ENCODE measurements at places on chromosomes 6 and 20.

DNA sequence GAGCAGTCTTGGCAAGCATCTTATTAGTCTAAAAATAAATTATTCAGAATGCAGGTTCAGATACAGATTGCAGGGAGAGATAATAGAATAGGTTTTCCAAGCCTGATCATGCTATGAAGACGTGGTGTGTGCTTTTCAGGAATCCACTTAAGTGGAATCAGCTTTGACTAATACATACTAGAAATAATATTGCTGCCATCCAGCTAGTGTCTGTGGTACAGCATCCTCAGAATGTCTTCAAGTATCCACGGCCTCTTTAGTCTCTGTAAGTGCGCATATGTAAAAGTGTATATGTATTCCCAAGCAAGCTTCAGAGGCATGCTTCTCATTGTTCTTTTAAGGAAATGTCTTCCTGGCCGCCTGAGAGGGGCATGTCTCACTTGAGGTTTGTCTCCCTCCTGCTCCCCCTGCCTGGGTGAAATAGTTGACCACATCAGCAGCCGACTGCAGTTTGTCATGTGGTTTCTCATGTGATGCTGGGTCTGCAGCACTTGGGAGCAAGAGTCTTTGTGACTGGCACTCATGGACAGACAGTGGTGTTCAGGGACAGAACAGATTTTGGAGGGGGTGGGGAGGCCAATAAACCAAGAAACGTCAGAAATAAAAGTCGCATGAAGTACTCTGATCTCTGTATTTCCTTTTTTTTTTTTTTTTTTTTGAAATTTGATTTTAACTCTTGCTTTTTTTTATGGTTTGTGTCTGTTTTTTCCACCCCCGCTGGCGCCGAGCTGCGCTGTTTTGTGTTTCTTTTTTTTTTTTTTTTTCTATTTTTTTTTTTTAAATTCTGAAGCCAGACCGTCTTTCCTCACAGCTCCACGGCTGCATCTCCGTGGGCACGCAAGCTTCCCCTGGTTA lies 150.8 kb downstream of the PRL start:
- H3K27ac ChIP-seq: no peak overlapping the region
- no peaks in the 10 kb centered on the region for H3K36me3 ChIP-seq
- H3K4me3 ChIP-seq: no peak overlapping the region
- no peaks in the 10 kb centered on the region for H3K27me3 ChIP-seq

- DNase-seq: no peak
- no peaks in the 10 kb centered on the region for H3K36me3 ChIP-seq
- no peaks in the 10 kb centered on the region for H3K27me3 ChIP-seq
- H3K4me3 ChIP-seq: no peak overlapping the region
Measured at GRCh38 chr6:142906945-142907470, 38.0 kb downstream of the HIVEP2 start.

DNA sequence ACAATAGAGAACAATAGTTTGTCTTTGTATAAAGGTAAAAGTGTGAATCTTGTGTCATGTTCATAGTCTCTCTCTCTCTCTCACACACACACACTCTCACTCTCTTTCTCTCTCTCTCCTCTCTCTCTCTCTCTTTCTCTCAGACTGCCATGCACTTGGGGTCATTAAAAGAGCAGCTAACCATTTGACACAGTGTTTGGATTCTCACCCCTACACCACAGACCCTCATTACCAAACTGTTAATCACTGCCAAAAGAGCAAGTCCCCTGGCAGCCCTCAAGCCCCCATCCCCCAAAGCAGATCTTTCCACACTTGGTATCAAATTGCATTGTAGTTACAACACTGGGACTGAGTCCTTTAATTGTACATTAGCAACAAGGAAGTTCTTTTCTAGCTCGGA lies 305.8 kb upstream of the RSPO3 start:
- no peaks in the 10 kb centered on the region for H3K4me1 ChIP-seq
- no peak overlapping the region for H3K4me3 ChIP-seq
- no peaks in the 10 kb centered on the region for H3K27me3 ChIP-seq
- H3K36me3 ChIP-seq: no peaks in the 10 kb centered on the region

DNA sequence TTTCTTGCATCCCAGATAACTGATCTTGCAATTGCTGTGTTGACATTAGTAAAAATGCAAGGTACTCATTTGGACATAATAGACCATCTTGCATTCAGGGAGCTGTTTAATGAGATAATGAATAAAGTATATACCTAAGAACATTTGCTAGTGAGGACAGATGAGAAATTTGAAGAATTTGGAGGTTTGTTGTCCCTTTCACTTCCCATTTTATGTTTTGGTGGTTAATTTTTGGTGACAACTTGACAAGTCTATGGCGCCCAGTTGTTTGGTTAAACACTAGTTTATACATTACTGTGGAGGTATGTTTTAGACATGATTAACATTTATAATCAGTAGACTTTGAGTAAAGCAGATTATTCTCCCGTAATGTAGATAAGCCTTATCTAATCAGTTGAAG lies 300.2 kb upstream of the SYNCRIP start:
- H3K27ac ChIP-seq: no peak overlapping the region
- DNase-seq: no peak
- H3K27me3 ChIP-seq: no peaks in the 10 kb centered on the region
- no peaks in the 10 kb centered on the region for H3K36me3 ChIP-seq
- H3K4me3 ChIP-seq: no peak overlapping the region

DNA sequence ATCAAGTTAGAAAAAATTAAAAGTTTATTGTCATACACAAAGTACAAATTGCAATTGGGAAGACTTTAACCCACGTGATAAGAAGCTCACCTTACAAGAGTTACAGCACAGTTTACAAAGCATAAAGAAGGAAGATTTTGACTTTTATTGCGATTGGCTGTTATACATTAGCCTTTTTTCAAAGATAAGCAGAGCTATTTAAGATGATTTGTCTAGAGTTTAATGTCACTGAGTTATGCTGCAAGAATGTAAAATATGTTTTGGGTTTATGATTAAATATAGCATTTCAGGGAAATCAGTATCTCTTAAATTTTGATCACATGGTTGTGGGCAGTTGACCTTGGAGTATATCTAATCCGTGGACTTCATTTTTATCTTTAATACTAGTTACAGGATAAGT lies 664.2 kb upstream of the PTCHD4 start:
- no peaks in the 10 kb centered on the region for H3K27me3 ChIP-seq
- DNase-seq: no peak
- no peak overlapping the region for H3K4me3 ChIP-seq

DNA sequence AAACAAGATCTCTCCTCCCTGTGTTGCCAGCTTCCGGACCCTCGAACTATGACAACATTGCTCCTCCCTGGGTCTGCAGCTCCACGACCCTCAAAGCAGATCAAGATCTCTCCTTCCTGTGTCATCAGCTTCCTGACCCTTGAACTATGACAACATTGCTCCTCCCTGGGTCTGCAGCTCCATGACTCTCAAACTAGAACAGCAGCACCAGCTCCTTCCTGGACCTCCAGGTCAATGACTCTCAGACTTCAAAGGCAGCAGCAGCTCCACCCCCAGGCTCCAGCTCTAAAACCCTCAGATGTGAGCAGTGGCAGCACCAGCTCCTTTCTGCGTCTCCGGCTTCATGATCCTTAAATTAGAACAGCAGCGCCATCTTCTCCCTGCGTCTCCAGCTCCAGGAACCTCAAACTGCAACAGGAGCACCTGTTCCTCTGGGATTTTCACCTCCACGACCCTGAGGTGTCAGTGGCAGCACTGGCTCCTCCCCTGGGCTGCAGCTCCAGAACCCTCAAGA lies 341.0 kb upstream of the SULF2 start:
- no peak overlapping the region for H3K4me3 ChIP-seq
- no peaks in the 10 kb centered on the region for H3K4me1 ChIP-seq
- no peak for DNase-seq
- H3K36me3 ChIP-seq: no peaks in the 10 kb centered on the region

- DNase-seq: no peak
- H3K27me3 ChIP-seq: no peaks in the 10 kb centered on the region
- no peaks in the 10 kb centered on the region for H3K36me3 ChIP-seq
- H3K4me3 ChIP-seq: no peak overlapping the region
- no peak overlapping the region for H3K27ac ChIP-seq
Measured at GRCh38 chr6:31272836-31273626, 1.1 kb upstream of the HLA-C start.

- H3K27ac ChIP-seq: no peak overlapping the region
- no peak for DNase-seq
- no peak overlapping the region for H3K4me3 ChIP-seq
- H3K4me1 ChIP-seq: no peaks in the 10 kb centered on the region
Measured at GRCh38 chr6:148905901-148906300, 159.1 kb downstream of the UST start.

DNA sequence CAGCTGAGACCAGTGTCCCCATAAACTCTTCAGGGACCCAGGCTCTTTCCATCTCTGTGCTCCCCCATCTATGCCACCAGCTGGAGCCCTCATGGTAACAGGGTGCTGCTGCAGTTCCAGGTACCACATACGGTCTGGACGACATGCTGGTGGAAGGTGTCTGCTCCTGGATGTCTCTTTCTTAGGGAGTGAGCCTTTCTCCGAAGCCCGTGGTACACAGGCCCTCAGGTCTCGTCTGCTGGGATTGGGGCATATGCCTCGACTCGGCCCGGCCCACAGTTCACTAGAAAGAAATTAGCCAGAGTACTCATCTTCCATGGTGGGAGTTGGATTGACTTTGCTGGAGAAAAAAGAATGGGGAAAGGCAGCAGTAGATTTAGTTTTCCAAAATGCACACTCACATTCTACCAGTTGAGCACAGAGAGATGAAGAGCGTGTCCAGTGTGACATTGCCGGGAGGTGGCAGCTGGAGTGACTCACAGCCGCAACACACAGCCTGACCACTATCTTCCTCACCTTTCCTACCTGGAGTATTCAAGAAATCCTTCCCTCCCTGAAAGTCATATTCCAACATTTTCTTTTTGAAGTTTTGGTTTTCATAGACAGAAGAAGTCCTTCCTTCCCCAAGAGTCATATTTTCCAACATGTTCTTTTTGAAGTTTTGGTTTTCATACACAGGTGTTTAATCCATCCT lies 18.6 kb upstream of the SPO11 start:
- no peak overlapping the region for H3K27ac ChIP-seq
- H3K27me3 ChIP-seq: no peaks in the 10 kb centered on the region
- H3K36me3 ChIP-seq: no peaks in the 10 kb centered on the region
- no peaks in the 10 kb centered on the region for H3K4me1 ChIP-seq
- H3K4me3 ChIP-seq: no peak overlapping the region

- H3K4me3 ChIP-seq: no peak overlapping the region
- no peak for DNase-seq
- H3K27me3 ChIP-seq: no peaks in the 10 kb centered on the region
Measured at GRCh38 chr6:145818796-145819195, 4.2 kb upstream of the FBXO30 start.

DNA sequence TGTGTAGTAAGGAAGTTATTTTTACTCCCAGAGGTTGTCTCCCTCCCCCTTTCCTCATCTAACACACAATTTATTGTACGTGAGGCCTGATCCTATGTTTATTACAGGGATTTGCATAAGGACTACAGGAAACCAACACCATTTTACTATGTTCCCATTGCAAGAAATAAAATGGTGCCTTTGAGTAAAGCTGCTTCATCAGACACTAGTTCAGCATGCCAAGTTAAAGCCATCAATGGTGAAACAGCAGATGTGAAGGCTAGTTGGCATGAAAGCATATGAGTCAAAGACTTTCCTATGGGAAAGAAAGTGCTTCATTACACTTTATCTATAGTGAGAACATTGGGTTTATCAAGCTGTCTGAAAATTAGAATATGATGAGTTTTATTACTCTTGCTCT lies 543.0 kb downstream of the GRIK2 start:
- no peaks in the 10 kb centered on the region for H3K36me3 ChIP-seq
- no peaks in the 10 kb centered on the region for H3K4me1 ChIP-seq
- H3K27ac ChIP-seq: no peak overlapping the region
- H3K27me3 ChIP-seq: no peaks in the 10 kb centered on the region
- H3K4me3 ChIP-seq: no peak overlapping the region

- no peak for DNase-seq
- H3K36me3 ChIP-seq: no peaks in the 10 kb centered on the region
Measured at GRCh38 chr20:3382836-3383235, 24.6 kb downstream of the DNAAF9 start.

DNA sequence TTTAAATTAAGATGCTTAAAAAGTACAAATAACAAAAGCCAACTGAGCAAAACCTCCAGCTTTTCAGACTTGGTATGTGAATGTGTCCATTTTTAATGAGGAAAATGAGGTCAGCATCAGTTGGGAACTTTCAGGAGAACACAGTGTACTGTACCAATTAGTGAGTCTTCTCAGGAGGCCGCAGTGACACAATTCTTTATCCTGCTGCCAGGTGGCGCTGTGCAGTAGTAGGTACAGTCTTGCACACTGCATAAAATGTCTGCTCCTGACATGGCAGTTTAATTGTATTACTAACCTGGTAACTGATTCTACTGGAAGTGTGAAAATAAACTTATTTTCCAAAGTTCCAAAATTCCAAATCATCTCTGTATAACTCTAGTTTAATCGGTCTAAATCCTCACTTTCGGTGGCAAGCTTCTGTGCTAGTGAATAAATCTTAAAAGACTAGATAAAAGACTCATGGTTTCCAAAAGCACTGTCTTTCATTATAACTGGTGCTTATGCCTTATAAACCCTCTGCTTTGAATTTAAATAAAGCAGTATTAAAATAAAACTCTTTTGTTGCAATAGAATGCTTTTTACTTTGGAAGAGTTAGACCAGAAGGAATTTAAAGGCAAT lies 214.8 kb upstream of the MMS22L start:
- H3K27ac ChIP-seq: no peak overlapping the region
- no peaks in the 10 kb centered on the region for H3K36me3 ChIP-seq
- peak; percentile 58 for DNase-seq
- H3K4me3 ChIP-seq: no peak overlapping the region
- H3K4me1 ChIP-seq: no peaks in the 10 kb centered on the region

- H3K4me1 ChIP-seq: no peaks in the 10 kb centered on the region
- DNase-seq: no peak
- no peaks in the 10 kb centered on the region for H3K36me3 ChIP-seq
- H3K27ac ChIP-seq: no peak overlapping the region
- no peak overlapping the region for H3K4me3 ChIP-seq
Measured at GRCh38 chr6:122621638-122622037, 11.4 kb downstream of the PKIB start.

DNA sequence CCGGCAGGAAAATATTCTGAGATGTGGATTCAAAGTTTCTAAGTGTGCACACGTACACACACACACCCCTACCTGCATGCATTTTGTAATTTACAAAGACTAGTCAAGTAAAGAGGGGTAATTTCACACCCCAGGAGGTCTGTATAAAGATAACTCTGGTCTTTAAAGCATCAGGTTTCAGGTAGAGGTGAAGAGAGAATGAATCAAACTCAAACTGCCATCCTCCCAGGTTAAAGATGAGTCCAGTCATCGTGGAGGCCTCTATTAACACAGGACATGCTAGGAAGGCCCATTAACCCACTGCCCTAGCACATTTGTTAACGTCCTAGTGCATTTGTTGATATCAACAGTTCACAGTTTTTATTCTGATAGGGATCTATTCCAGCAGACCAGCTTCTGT lies 3.5 kb upstream of the HLA-DRA start:
- no peak overlapping the region for H3K4me3 ChIP-seq
- DNase-seq: no peak
- H3K4me1 ChIP-seq: no peaks in the 10 kb centered on the region

DNA sequence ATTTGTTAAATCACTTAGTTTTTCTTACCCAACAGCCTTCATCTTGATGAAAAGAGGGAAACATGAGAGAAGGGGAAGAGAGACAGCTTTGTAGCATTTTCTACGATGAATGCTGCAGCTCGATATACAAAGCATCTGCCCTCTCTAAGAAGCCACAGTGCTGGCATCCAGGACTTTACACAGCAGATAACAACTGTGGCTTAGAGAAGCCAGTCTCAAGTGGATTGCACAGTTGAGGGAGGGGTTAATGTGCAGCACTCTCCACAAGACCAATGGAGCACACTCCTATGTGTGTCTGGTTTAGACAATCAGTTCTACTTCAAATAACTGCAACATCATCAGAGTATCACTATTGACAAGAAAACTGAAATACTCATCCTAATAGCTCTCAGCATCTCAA lies 5.8 kb downstream of the C6orf120 start:
- no peaks in the 10 kb centered on the region for H3K27me3 ChIP-seq
- no peak for DNase-seq
- peaks cover 2% of the 10 kb centered on the region for H3K36me3 ChIP-seq
- H3K4me3 ChIP-seq: no peak overlapping the region

All from aorta (tissue), 5 donors.